ENCODE measurements at places on chromosomes 1 and 21.

- DNase-seq = no peak
These were observed 6.8 kb upstream of the BCAS2 start for GRCh38 chr1:114588196-114588689.

- DNase-seq = no peak
These were observed 113.4 kb downstream of the DISP1 start for GRCh38 chr1:222928212-222928611.

DNA sequence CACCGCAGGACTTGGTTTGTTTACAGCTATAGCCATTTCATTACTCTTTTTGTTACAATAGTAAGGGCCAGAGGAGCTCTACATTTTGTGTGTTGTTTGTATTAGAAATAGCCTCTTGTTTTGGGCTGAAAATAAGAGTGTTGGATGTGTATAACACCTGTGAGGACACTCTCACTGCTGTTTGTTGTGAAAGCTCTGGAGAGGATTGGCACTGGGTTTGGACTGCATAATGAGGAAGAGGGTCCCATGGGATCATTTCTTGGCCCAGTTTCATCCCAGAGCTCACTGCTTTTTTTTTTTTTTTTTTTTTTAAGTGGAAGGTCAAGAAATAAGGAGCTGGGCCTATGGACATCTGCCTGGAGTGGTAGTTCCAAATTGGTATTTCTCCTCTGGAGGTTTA lies 61.6 kb upstream of the KIAA0040 start:
- no peak for DNase-seq

GRCh38 chr1:222454782-222455181 lies 93.1 kb downstream of the HHIPL2 start:
- no peak for DNase-seq

DNA sequence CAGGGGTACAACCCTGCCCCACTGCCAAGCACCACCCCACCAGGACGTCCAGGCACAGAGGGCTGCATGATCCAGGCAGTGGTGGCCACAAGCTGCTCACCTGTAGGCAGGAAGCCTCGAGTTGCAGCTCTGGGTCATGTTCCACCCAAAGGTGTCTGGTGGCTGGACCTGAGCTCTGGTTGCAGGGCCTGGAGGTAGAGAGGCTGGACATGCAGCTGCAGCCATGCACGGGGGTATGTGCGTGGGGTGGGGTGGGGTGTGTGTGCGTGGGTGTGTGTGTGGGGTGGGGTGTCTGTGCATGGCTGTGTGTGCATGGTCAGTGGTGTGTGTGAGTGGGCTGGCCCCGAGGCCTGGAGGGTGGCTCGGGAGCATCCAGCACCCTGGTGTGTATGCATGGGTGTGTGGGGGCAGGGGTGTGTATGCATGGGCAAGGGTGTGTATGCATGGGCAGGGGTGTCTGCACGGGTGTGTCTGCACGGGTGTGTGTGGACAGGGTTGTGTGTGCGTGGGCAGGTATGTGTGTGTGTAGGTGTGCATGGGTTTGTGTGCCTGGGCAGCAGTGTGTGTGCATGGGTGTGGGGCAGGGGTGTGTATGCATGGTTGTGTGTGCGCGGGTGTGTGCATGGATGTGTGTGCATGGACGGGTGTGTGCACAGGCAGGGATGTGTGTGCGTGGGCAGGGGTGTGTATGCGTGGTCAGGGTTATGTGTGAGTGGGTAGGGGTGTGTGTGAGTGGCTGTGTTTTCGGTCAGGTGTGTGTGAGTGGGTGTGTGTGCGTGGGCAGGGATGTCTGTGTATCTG lies 15.6 kb downstream of the ARHGEF16 start:
- DNase-seq = no peak

DNA sequence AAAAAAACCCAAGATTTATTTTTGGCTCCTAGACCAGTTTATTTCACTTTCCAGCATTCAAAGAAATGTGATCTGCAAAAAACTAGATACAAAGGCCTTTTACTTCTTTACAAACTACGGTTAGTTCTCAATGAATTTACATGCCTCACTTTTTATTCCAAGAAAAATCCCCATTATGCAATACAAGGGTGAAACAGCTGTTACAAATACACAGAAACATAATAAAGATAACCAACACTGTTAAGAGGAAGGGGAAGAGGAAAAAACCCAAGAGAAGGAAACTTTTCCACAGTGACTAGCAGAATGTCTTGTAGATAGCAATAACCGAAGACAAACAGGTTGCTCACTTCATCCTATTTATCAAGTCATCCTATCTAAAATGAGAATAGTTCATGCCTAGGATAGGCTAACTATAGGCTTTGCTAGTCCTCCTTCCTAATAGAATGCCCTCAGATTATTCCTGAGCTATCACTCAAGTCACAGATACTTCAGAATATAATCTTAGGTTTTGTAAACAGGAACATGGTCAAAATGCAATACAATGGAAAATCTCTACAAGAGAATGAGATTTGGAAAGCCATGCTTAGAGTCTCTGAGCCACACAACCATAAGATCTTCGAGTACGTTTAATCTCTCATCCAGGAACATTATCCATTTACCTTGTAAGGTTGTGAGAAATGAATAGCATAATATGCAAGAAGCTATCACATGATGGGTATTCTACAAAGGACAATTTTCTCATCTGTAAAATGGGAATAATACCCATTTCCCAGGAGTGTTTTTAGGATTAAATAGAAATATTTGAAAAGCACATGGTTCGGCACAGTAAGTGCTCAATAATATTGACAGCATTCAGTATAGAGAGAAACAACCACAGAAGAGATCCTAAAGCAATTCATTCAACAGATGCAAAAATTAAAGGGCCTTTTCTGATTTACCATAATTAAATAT lies 5.4 kb downstream of the PNRC2 start:
- DNase-seq = no peak

GRCh38 chr21:34781526-34781925 lies 112.7 kb downstream of the CLIC6 start:
- DNase-seq = no peak

Measured in activated B cell treated with CpG ODN at 0.5 μM for 24 hours (primary cell).